ENCODE measurements at places on chromosomes 7 and 10.
A peak's percentile ranks its signal among the peaks of the same experiment; 100 is the strongest.

GRCh38 chr10:51522858-51523257 lies 176.5 kb downstream of the CSTF2T start:
- DNase-seq: no peak

GRCh38 chr10:88045096-88045495 lies 181.7 kb downstream of the PTEN start:
- no peak for DNase-seq

- DNase-seq: no peak
Observed at GRCh38 chr10:6979371-6979770, 399.3 kb upstream of the PRKCQ start.

DNA sequence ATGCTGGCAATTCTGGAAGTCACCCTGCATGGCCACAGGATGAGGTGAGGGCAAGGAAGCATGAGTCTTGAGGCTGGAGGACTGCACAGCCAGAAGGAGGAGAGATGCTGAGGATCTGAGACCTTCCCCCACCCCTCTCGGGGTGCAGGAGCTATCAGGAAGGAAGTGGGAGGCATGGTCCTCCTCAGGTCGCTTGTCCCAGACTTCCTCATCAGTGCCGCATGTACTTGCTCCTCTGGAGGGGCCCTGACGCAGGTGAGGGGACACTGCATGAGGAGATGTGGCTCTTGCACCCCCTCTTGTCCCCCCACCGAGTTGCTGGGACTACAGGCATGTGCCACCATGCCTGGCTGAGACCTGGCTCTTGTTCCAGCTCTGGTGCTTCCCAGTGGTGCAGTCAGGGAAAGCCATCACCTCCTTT lies 5.7 kb upstream of the ZMIZ1 start:
- no peak for DNase-seq

GRCh38 chr10:88582806-88583583 lies at the start of gene RNLS:
Gene RNLS, minus strand, starts transcription at chr10:88583318.
- DNase-seq: peak; percentile 42

Measured in RPMI8226 (cell line).